ENCODE measurements at places on chromosomes 12 and 14. TPM values are rescaled to one million over a fixed set of nuclear protein-coding genes. Genes with fewer than 3 reads are reported as not detected.

DNA sequence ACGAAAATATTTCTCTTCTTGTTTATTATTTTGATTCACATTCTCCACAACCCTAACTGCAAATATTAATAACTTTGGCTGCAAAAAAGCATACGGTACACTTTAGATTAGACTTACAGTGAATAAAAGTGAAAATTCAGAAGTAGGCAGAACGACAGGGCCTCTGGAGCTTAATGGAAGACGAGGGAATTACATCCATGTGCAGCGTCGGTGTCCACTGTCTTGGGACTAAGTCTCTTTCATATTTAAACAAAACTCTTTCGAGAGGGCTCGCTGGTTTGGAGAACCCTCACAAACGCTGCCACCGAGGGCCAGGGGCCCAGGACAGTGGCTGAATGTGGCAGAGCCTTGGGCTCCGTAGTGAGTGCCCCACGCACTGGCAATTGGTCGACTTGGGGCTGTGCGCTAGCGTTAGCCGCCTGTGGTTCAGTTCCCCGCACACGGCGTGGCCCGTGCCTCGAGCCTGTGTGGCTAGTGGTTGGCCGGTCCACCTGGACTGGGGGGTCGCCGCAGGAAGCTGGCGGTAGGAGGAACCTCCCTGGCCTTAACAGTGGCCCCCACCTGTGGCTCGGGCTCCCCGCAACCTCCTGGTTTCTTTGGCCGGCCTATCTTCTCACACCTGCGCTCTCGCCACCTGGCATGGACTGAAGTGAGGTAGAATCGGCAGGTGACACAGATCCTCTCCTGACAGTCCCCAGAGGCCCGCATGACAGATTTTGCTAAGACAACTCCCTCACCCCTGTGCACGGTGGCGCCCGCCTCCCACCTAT, 739 bp upstream of the PAX9 start:
- H3K4me1 ChIP-seq: peaks cover 34% of the 10 kb centered on the region
- H3K4me3 ChIP-seq: no peak overlapping the region
- H3K36me3 ChIP-seq: peaks cover 3% of the 10 kb centered on the region
- H3K27ac ChIP-seq: no peak overlapping the region
- H3K27me3 ChIP-seq: peaks cover 93% of the 10 kb centered on the region
- no peak for DNase-seq

DNA sequence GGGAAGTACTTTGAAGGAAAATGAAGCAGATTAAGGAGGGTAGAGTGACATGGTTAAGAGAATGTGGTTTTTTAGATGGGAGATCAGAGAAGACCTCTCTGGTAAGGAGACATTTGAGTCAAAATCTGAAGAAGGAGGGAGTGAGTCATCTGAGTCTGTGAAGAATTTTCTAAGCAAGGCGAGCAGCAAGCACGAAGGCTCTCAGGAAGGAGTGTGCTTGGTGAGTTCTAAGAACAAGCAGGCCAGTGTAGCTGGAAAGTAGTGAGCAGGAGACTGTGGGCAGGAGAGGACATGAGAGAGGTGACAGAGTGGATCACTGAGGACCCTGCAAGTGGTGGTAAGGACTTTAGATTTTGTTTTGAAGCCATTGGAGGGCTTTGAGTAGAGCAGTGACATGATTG, 76.3 kb upstream of the FUT8 start:
- peaks cover 13% of the 10 kb centered on the region for H3K36me3 ChIP-seq
- peak overlapping the region; percentile 94 for H3K27ac ChIP-seq
- peak overlapping the region; percentile 80 for H3K4me3 ChIP-seq
- no peaks in the 10 kb centered on the region for H3K27me3 ChIP-seq
- peaks cover 56% of the 10 kb centered on the region for H3K4me1 ChIP-seq
- peak; percentile 81 for DNase-seq

The RNF212B gene
- total RNA-seq: not detected

GRCh38 chr12:27555361-27555760, 31.4 kb downstream of the PPFIBP1 start:
- peaks cover 4% of the 10 kb centered on the region for H3K4me1 ChIP-seq
- no peak for DNase-seq
- H3K27me3 ChIP-seq: peaks cover 4% of the 10 kb centered on the region
- H3K36me3 ChIP-seq: no peaks in the 10 kb centered on the region

- H3K27ac ChIP-seq: no peak overlapping the region
- H3K4me1 ChIP-seq: no peaks in the 10 kb centered on the region
- DNase-seq: no peak
- H3K36me3 ChIP-seq: no peaks in the 10 kb centered on the region
Measured at GRCh38 chr14:78424311-78424710, 254.1 kb downstream of the NRXN3 start.

DNA sequence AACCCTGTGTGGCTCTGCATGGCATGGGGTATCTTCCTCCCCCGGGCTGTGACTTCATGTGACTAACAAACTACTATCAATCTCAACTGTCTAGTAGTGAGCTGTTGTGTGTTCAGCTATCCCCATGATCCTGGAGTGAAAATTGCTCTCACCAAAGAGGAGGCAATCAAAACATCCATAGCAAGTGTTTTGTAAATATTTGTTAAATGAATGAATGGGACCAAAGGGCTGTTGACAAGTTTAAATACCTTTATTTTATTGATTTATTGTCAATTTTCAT, 138.1 kb upstream of the CPM start:
- no peak overlapping the region for H3K27ac ChIP-seq
- no peak overlapping the region for H3K4me3 ChIP-seq
- peaks cover 17% of the 10 kb centered on the region for H3K27me3 ChIP-seq
- no peaks in the 10 kb centered on the region for H3K36me3 ChIP-seq
- peaks cover 15% of the 10 kb centered on the region for H3K4me1 ChIP-seq

- DNase-seq: no peak
- peaks cover 86% of the 10 kb centered on the region for H3K27me3 ChIP-seq
- H3K27ac ChIP-seq: no peak overlapping the region
- peaks cover 3% of the 10 kb centered on the region for H3K36me3 ChIP-seq
- peaks cover 30% of the 10 kb centered on the region for H3K4me1 ChIP-seq
- no peak overlapping the region for H3K4me3 ChIP-seq
Measured at GRCh38 chr14:36662543-36663403, 1.1 kb downstream of the PAX9 start.

GRCh38 chr12:25269701-25270100, 19.0 kb upstream of the KRAS start:
- H3K4me3 ChIP-seq: no peak overlapping the region
- peaks cover 6% of the 10 kb centered on the region for H3K4me1 ChIP-seq
- no peak for DNase-seq
- H3K27ac ChIP-seq: no peak overlapping the region
- H3K36me3 ChIP-seq: no peaks in the 10 kb centered on the region

The FSCB gene
- not detected for total RNA-seq

- H3K36me3 ChIP-seq: peaks cover 20% of the 10 kb centered on the region
- no peaks in the 10 kb centered on the region for H3K27me3 ChIP-seq
- no peak for DNase-seq
- H3K27ac ChIP-seq: peak overlapping the region; percentile 75
- H3K4me3 ChIP-seq: peak overlapping the region; percentile 54
Measured at GRCh38 chr14:53126731-53127130, 26.4 kb downstream of the DDHD1 start.

The LAG3 gene
- 268 TPM for total RNA-seq

DNA sequence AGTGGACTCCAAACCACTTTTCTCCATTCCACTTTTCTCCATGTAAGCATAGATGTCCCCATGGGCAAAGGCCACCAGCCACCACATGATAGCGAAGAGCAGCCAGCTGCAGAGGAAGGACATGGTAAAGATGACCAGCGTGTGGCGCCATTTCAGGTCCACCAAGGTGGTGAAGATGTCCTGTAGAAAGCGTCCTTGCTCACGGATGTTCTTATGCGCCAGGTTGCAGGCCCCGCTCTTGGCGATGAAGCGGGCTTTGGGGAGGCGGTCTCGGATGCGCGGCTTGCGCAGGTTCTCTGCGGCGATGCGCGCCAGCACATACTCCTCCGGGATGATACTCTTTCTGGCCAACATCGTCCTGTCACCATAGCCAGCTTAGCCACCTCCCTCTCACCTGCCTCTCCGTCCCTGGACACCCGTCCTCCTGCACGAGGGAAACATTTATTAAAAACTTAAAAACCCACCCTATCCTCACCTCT, 1.2 kb downstream of the KCNJ8 start:
- no peaks in the 10 kb centered on the region for H3K36me3 ChIP-seq
- peaks cover 8% of the 10 kb centered on the region for H3K4me1 ChIP-seq
- H3K4me3 ChIP-seq: no peak overlapping the region
- peaks cover 38% of the 10 kb centered on the region for H3K27me3 ChIP-seq

DNA sequence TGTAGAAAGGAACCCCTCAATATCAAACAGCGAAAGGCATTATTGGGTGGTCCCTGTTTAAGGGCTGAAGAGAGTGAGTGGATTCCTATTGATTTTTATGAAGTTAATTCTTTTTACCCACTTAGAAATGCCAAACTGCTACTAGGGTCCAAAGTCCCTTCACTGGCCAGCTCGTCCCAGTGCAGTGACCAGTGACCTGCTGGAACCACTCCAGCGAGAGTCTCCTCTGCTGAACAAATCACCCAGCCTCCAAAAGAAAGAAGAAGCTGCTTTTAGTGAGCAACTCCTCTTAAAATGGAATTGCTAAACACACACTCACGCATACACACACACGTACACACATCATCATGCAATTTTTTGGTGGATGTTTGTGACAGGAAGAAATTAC, 198.2 kb upstream of the PLEKHG7 start:
- H3K4me1 ChIP-seq: peaks cover 53% of the 10 kb centered on the region
- no peaks in the 10 kb centered on the region for H3K27me3 ChIP-seq
- H3K27ac ChIP-seq: peak overlapping the region; percentile 97
- peak overlapping the region; percentile 73 for H3K4me3 ChIP-seq
- H3K36me3 ChIP-seq: peaks cover 4% of the 10 kb centered on the region

DNA sequence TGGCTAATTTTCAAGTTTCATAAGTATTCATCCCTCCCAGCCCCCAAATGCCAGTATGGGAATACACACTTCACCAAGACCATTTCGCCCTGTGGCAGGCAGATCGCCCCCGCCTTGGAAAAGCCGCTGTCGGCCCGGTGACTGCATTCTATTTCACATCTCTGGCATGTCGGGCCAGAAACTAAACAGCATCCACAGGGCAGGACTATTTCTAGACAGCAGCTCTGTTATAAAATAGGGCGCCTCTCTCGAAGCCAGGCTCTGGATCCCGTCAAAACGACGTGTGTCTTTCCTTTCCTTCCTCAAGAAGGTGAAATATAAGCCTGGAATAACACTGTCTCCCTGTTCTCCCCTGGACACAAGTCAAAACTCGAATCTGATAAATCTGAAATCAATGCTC, 56.8 kb downstream of the GSC start:
- no peaks in the 10 kb centered on the region for H3K4me1 ChIP-seq
- no peaks in the 10 kb centered on the region for H3K36me3 ChIP-seq
- H3K4me3 ChIP-seq: no peak overlapping the region
- no peak for DNase-seq

The BAZ1A gene
- 47.4 TPM for total RNA-seq

GRCh38 chr12:78431931-78432330, 432.6 kb upstream of the SYT1 start:
- H3K36me3 ChIP-seq: no peaks in the 10 kb centered on the region
- H3K27me3 ChIP-seq: no peaks in the 10 kb centered on the region
- no peaks in the 10 kb centered on the region for H3K4me1 ChIP-seq
- no peak for DNase-seq
- H3K4me3 ChIP-seq: no peak overlapping the region

The HPD gene
- total RNA-seq: not detected

The CBLN3 gene
- 2.9 TPM for total RNA-seq

DNA sequence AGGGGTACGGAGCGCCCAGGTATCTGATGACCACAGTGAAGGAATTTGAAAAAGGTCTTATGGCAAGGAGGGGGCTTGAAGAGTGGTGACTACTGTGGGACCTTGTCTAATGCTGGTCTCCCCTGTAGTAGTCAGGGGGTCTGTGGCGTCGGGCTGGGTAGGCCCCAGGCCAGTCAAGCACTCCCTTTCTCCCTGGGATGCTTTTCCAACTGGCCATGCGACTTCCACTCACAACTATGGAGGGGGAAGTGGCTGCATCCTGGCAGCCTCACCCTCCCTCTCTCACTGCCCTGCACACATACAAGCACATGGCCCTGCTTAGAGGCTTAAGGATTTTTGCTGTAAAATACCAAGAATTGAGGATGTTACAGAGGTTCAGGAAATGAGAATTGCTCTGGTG, 4.1 kb downstream of the TSPAN11 start:
- H3K4me3 ChIP-seq: no peak overlapping the region
- H3K4me1 ChIP-seq: no peaks in the 10 kb centered on the region
- no peak for DNase-seq
- H3K27me3 ChIP-seq: peaks cover 39% of the 10 kb centered on the region

DNA sequence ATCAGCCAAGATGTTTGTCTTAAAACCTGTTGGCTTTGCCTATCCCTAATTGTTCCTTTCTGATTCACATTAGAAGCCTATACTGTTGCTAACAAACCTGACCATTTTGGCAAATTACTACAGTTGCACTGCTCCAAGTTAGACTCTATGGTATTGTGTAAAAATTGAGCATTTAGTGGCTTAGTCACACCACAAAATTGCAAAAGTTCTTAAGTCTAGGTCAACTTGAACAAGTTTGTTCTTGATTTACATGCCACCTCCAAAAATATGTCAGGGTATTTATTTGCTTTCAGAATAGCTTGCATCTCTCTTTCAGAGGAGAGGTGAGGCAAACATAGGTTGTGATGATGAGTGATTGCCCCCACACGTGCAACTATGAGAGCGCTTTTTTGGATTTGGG, 27.0 kb upstream of the PTHLH start:
- H3K36me3 ChIP-seq: no peaks in the 10 kb centered on the region
- H3K4me1 ChIP-seq: no peaks in the 10 kb centered on the region
- no peak for DNase-seq
- H3K27me3 ChIP-seq: peaks cover 5% of the 10 kb centered on the region

DNA sequence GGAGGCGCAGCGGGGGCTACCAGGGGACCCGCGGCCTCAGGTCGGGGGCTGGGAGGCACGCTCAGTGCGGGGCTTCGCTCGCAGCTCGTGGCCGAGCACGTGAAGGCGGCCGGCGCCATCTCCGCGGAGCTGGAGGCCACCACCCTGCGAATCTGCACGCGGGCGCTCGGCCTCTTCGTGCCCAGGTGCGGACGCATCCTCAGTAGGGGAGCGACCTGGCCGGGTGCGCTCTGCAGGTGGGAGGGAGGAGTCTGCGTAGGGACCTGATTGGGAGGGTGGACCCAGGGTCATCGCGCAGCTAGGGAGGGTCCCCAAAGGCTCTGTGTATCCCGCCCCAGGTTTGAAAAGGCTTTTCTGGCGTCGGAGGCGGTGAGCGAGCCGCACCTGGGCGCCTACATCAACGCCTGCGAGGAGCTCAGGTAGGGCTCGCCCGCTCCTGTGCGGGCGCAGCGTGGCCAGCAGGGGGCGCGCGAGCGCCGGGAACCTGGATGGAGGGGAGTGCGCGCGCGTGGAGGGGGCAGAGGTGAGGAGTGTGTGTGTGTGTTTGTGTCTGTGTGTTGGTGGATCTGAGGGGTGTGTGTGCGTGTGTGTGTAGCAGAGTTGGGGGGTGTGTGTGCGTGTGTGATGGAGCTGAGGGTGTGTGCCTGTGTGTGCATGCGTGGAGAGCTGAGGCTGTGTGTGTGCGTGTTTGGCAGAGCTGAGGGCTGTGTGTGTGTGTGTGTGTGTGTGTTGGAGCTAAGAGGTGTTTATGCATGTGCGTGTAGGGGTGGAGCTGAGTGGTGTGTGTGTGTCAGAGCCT, 10.3 kb downstream of the EXOC3L4 start:
- H3K4me3 ChIP-seq: no peak overlapping the region
- H3K27me3 ChIP-seq: peaks cover 22% of the 10 kb centered on the region
- no peaks in the 10 kb centered on the region for H3K36me3 ChIP-seq
- peak; percentile 74 for DNase-seq
- H3K4me1 ChIP-seq: peaks cover 6% of the 10 kb centered on the region
